ENCODE measurements at places on chromosomes 7 and 10.

- no peak for DNase-seq
Measured at GRCh38 chr10:71209731-71210541, 2.4 kb upstream of the UNC5B start.

GRCh38 chr7:76383089-76383944 lies 24.5 kb upstream of the YWHAG start:
- no peak for DNase-seq

GRCh38 chr7:101960985-101961708 lies 143.7 kb downstream of the CUX1 start:
- no peak for DNase-seq

GRCh38 chr7:128093614-128094570 lies 62.7 kb upstream of the LRRC4 start:
- DNase-seq, result no peak

DNA sequence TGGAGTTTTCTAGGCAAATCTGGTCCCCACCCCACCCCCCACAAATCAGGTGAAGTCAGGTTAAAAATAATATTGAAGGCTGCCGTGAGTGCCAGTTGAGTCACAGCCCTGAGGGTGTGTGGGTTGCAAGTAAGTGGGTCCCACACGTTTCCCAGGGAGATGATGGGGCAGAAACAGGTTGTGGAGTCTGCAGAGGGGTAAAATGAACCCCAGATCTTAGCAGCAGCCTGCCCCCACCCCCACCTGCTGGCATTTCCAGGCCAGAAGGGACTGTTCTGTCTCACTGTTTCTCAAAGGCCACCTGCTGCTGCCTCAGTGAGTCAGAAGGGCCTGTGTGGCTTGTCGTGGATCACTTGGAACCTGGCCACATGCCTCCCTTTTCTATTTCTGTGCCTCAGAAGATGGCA lies 59.8 kb upstream of the SMNDC1 start:
- DNase-seq, result no peak

DNA sequence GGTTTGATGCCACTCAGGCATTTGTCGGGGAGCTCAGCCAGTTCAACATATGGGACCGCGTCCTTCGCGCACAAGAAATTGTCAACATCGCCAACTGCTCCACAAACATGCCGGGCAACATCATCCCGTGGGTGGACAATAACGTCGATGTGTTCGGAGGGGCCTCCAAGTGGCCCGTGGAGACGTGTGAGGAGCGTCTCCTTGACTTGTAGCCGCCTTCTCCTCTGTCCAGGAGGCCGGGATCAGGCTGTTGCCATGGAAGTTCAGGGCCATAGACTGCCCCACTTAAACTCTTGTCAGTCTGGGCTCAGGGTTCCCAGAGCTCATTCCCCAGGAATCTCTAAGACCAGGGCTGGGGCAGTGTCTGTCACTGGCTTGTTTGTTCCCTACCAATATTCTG lies 11.3 kb downstream of the NPTX2 start:
- DNase-seq, result no peak

DNA sequence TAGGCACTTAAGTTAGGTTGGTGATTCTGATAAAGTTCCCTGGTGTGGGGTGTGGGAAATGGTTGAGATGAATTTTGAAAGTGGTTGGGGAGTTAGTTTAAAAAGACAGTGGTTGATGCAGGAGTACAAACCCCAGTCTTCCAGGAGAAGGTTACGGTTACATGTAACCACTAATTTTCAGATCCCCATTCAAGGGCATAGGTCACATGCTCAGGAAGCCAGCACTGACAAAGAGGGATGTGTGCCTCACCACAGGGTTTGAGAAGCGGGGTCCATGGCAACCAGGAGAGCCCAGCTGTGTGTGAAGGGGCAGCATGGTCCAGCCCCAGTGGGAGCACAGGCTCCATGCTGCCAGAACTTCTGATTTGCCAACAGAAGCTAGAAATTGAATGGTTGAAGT lies 144.2 kb downstream of the MDFIC start:
- no peak for DNase-seq

GRCh38 chr7:54394834-54395233 lies 147.3 kb upstream of the VSTM2A start:
- no peak for DNase-seq

GRCh38 chr7:116597384-116597783 lies 72.5 kb downstream of the CAV1 start:
- DNase-seq, result no peak

DNA sequence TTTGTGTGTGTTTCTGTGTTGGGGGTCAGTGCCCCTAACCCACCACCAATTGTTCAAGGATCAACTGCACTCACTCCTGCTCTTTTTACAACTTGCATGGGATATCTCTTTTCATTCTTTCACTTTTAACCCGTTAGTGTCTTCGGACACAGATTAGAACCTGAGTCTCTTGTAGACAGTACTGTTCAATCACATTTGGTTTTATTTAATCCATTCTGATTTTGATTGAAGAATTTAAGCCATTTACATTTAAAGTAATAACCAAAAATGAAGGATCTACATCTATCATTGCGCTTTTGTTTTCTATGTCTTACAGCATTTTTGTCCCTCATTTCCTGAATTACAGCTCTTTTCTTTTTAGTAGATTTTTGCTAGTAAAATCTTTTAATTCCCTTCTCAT lies 43.6 kb downstream of the ZNF248 start:
- DNase-seq, result no peak

- DNase-seq, result no peak
Measured at GRCh38 chr7:155167706-155168365, 97.7 kb downstream of the HTR5A start.

GRCh38 chr7:51279391-51280023 lies 37.1 kb downstream of the COBL start:
- DNase-seq, result no peak

GRCh38 chr10:45433716-45434469 lies 59.9 kb downstream of the ALOX5 start:
- no peak for DNase-seq

DNA sequence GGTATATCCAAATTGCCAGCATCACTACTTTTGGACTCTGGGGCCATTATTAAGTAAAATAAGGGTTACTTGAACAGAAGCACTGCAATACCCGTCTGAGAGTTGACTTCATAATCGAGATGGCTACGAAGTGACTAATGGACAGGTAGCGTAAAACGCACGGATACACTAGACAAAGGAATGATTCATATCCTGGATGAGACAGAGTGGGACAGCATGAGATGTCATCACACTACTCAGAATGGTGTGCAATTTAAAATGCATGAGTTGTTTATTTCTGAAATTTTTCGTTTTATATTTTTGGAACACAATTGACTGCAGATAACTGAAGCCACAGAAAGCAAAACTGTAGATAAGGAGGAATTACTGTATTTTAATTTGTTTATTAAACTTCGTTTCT lies 421.5 kb upstream of the LRGUK start:
- DNase-seq, result no peak

DNA sequence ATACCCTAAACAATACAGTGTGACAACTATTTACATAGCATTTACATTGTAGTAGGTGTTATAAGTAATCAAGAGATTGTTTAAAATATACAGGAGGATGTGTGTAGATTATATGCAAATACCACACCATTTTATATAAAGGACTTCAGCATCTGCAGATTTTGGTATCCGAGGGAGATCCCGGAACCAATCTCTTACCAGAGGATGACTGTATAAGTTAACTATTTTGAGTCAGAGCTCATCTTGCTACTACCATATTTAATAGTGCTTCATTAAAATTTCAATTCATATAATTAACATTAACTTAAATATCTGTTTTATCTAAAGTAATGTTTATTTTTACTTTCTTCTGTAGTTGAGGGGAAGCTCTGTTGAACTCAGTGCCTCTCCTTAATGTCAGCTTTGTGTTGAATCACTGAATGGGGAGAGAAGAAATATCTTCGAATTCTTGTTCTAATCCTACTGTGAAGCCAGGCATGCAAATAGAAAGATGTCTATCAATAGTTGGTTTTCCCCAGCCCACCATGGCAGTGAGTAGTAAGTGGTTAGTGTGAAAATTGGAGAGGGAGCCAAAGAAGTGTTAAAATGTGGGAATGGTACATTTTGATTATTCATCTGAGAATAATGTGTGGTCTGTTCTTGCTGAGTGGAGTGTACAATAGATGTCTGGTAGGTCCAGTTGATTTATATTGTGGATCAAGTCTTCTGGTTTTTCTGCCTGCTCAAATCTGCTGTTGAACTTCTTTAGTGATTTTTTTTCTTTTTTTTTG lies 90.1 kb upstream of the CYP26C1 start:
- no peak for DNase-seq

GRCh38 chr7:78226059-78226719 lies 427.6 kb downstream of the PHTF2 start:
- DNase-seq, result no peak

DNA sequence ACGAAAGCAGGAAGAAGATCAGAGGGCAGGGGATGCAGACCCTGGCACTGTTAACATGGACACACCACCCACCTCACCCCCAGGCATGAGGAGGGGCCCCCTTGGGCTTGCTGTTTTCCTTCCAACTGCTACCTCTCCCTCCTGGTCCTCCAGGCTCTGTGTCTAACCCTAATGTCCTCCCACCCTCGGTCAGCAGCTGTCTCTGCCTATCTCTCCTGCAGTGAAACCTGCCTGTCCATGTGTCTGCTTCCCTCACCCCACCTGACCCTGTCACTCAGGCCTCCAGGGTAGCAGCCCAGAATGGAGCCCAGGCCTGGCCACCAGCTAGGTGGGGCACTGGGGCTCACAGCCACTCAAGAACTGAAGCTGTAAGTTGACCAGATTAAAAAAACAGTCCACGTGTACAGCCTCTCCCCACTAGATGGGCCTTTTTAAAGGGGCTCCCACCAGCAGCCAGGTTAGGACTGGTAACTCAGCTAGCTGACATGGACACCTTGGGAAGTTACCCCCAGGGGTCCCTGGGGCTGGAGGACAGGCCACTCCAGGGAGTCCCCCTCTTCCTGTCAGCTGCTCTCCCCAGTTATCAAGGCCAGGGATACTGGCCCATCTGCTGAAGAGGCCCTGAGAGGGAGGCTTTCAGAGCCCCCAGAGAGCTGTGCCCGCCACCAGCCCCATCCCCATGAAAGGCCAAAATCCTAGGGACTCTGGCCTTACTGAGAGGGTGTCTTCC lies 1.5 kb downstream of the SMARCD3 start:
- no peak for DNase-seq

- DNase-seq, result peak; percentile 71
Measured at GRCh38 chr10:101938305-101939007, 94.9 kb upstream of the KCNIP2 start.

DNA sequence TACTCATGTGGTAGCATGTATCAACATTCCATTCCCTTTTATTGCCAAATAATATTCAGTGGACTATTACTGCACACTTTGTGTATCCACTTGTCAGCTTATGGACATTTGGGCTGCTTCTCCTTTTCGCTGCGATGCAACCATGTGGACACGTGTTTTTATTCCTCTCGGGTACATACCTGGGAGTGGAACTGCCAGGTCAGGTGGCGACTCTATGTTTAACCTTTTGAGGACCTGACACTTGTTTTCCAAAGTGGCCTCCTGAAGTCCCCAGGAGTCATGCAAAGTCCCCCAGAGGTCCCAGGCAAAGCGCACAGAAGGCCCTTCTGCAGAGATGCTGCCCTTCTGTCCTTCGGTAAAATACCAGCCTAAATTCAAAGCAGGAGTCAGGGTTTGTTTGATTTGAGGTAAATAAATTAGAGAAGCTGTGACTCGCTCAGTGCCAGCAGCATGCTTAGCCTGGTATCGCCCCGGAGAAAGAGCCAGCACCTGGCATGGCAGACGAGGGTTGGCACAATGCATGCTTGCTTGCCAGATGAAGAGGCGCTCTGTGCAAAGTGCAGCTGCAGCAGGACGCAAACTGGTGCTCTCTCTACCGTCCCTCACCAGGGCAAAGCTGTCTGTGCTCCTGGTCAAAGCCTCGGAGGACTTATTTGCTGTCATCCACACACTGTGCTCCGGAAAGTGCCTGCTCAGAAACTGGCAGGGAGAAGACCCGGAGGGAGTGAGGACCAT lies 37.8 kb downstream of the HIPK2 start:
- peak; percentile 16 for DNase-seq

GRCh38 chr7:157690833-157691585 lies 354.2 kb downstream of the DNAJB6 start:
- DNase-seq, result peak; percentile 78

GRCh38 chr7:24821045-24821753 lies 63.9 kb upstream of the GSDME start:
- peak; percentile 94 for DNase-seq

GRCh38 chr7:46945328-46945727 lies 636.6 kb downstream of the TNS3 start:
- DNase-seq, result no peak

GRCh38 chr7:55973747-55974250 lies 9.4 kb downstream of the NIPSNAP2 start:
- DNase-seq, result no peak

DNA sequence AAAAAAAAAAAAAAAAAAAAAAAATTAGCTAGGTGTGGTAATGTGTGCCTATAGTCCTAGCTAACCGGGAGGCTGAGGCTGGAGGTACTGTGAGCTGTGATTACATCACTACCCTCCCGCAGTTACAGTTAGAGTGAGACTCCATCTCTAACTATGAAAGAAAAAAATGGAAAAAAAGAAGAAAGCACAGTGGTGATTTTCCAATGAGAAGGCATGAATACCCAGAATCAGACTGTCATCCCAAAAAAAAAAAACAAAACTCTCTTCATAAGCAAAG lies 269.9 kb upstream of the MKLN1 start:
- no peak for DNase-seq

- DNase-seq, result peak; percentile 91
Measured at GRCh38 chr7:28315565-28316410, 96.5 kb upstream of the CREB5 start.

- DNase-seq, result no peak
Measured at GRCh38 chr10:34413214-34413613, 401.9 kb downstream of the PARD3 start.

GRCh38 chr7:56092789-56093531 lies at the start of gene PHKG1:
TSS of gene PHKG1 (minus strand) at chr7:56092952. CDS start at chr7:56088941, 4,011 bp downstream.
- peak; percentile 92 for DNase-seq

DNA sequence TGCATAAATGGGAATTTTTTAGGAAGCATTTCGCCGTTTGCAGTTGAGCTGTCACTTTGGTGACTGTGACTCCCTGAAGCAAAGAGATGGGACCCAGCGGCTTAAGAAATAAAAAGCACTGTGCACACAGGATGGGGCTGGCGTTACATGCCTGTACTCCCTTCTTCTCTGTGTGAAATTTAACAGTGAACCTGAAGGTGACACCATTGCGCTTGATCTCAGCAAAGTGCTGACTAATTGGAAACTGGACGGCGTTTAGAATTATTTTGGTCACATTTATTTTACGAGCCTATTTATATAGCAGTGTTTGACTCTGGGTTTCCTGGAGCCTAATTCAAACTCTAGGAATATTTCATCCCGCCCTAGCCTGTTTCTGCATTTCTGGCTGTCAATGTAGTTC lies 146.2 kb downstream of the PAXIP1 start:
- DNase-seq, result no peak
